Thymus (tissue), 14 donors: ENCODE measurements at places on chromosomes 6 and 20. TPM values are rescaled to one million over a fixed set of nuclear protein-coding genes. Genes with fewer than 3 reads are reported as not detected.

The LAMA4 gene
- total RNA-seq, result 15.2 TPM

The HMGCLL1 gene
- 0.42 TPM for total RNA-seq

GRCh38 chr20:48898210-48898609 is 23.3 kb upstream of the ARFGEF2 start:
- no peaks in the 10 kb centered on the region for H3K4me1 ChIP-seq
- H3K4me3 ChIP-seq, result no peak overlapping the region
- no peaks in the 10 kb centered on the region for H3K36me3 ChIP-seq
- no peaks in the 10 kb centered on the region for H3K27me3 ChIP-seq
- no peak for DNase-seq

DNA sequence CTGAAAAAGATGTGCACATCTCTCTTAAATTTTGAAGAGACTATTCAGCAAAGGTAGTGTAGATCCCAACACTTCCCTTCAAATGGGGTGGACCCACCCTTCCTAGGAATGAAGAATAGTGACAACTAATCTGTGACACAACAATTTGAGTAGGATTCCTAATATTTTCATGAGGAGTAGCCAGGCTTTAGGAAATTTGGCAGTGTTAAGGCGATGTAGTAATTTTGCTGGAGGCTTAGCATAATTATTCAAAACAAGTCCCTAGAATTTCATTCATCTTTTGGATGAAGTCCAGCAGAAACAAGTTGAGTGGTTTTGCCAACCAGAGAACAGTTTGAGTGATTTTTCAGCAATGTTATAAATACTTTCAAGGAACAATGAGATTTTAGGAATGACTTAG is 52.4 kb downstream of the ELOVL4 start:
- no peaks in the 10 kb centered on the region for H3K36me3 ChIP-seq
- DNase-seq, result no peak
- H3K4me1 ChIP-seq, result no peaks in the 10 kb centered on the region
- H3K27ac ChIP-seq, result no peak overlapping the region
- H3K4me3 ChIP-seq, result no peak overlapping the region

DNA sequence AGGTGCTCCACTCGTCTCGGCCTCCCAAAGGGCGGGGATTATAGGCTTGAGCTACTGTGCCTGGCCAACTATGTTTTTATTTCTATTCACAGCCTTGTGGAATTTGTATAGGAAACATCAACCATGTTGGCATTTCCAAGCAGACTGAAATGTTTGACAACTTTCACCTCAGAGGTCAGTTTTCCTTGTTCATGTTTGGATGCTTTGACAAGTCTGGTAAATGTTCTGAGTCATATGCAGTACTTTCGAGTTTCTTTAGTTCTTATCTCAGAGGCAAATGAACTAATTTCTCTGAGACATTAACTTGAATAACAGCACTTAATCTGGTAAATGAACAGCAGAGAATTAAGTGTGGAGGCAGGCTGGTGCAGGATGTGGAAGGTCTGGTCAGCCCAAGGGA is 373.4 kb upstream of the SYNCRIP start:
- H3K36me3 ChIP-seq, result no peaks in the 10 kb centered on the region
- no peaks in the 10 kb centered on the region for H3K4me1 ChIP-seq
- H3K4me3 ChIP-seq, result no peak overlapping the region
- no peak overlapping the region for H3K27ac ChIP-seq

- H3K4me3 ChIP-seq, result no peak overlapping the region
- H3K27me3 ChIP-seq, result no peaks in the 10 kb centered on the region
- no peak overlapping the region for H3K27ac ChIP-seq
Observed at GRCh38 chr6:135906542-135906941, 55.0 kb downstream of the PDE7B start.

- no peaks in the 10 kb centered on the region for H3K4me1 ChIP-seq
- no peak overlapping the region for H3K4me3 ChIP-seq
- no peak overlapping the region for H3K27ac ChIP-seq
- H3K36me3 ChIP-seq, result no peaks in the 10 kb centered on the region
- no peaks in the 10 kb centered on the region for H3K27me3 ChIP-seq
Observed at GRCh38 chr6:144123421-144123820, 26.9 kb upstream of the STX11 start.

The TTLL9 gene
- total RNA-seq, result 0.05 TPM

DNA sequence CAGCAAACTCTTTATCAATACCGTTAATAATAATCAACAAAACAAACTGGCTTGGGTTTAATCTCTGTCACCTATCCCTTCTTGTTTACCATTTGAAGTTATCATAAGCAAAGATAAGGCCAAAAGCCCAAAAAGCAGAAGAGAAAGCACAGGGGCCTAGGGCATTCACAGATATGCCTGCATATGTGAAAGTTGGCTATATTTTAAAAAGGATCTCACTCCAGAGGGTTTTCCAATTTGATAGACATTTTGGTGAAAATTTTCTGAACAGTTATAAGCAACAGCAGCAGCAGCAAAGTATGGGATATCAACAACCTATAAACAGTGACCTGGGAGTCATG is 101.1 kb downstream of the ATXN1 start:
- no peak overlapping the region for H3K27ac ChIP-seq
- DNase-seq, result no peak
- H3K4me3 ChIP-seq, result no peak overlapping the region

DNA sequence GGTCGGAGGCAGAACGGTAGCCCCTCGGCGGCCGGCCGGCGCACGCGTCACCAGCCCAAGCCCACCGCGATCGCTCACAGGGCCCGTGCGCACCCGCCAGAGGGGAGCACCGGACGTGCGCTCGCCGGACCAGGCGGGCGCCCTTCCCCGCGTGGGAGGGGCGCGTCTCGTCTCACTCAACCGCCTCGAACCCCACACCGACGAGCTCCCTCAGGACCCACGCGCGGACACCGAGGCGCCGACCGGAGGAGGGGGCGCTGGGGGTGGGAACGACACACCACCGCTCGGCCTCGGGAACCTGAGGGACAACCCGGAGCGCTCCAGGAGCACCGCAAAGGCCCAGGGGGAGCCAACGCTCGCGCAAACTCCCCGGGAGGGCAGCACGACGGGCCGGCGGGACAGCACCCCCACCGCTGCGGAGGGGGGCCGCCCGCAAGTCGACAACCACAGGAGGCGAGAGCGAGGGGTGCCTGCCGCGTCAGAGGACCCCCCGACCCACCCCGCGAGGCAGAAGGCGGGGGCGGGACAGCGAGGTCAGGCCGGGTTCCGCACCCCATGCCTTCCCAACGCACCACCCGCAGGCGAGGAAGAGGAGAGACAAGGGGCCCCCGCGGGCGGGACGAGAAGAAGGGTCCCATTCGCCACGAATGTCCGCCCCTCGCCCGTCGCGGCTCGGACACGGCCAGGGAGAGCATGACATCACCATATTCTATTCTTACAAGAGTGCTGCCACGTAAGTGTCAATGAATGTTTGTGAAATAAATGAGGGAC is 512.7 kb upstream of the ZNF337 start:
- H3K27ac ChIP-seq, result no peak overlapping the region
- no peaks in the 10 kb centered on the region for H3K4me1 ChIP-seq
- H3K27me3 ChIP-seq, result peaks cover 21% of the 10 kb centered on the region
- H3K4me3 ChIP-seq, result no peak overlapping the region
- no peaks in the 10 kb centered on the region for H3K36me3 ChIP-seq
- no peak for DNase-seq

- H3K27ac ChIP-seq, result no peak overlapping the region
- H3K4me3 ChIP-seq, result no peak overlapping the region
- no peak for DNase-seq
Observed at GRCh38 chr6:70180901-70181599, 121.8 kb downstream of the COL9A1 start.

GRCh38 chr6:165206798-165207197 is 102.6 kb downstream of the C6orf118 start:
- H3K27me3 ChIP-seq, result no peaks in the 10 kb centered on the region
- H3K4me3 ChIP-seq, result no peak overlapping the region
- H3K36me3 ChIP-seq, result no peaks in the 10 kb centered on the region
- H3K4me1 ChIP-seq, result no peaks in the 10 kb centered on the region

DNA sequence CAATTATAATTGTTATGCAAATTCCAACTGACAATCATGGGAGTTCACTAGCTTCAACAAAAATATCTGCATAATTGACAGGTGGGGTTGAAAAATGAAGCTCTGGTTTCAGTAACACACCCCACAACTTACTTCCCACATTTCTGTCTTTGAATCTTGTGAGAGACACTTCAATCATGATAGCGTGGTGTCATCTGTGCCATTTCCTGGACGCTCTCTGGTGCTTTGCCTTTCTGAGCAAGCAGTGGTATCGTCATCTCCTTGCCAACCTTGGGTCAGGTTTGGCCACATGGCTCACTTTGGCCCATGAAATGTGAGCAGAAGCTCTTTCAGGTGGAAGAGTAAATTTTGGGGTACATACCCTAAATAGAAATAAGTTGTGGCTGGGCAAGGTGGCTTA is 10.2 kb downstream of the BMP7 start:
- H3K36me3 ChIP-seq, result no peaks in the 10 kb centered on the region
- peaks cover under 1% of the 10 kb centered on the region for H3K4me1 ChIP-seq
- no peak for DNase-seq
- peaks cover 23% of the 10 kb centered on the region for H3K27me3 ChIP-seq
- H3K27ac ChIP-seq, result no peak overlapping the region
- H3K4me3 ChIP-seq, result no peak overlapping the region

GRCh38 chr6:45591306-45591705 is 213.6 kb upstream of the SUPT3H start:
- peaks cover 13% of the 10 kb centered on the region for H3K4me1 ChIP-seq
- no peak for DNase-seq
- H3K27me3 ChIP-seq, result no peaks in the 10 kb centered on the region
- H3K4me3 ChIP-seq, result no peak overlapping the region

The TNNC2 gene
- 2.4 TPM for total RNA-seq

- no peak for DNase-seq
- no peak overlapping the region for H3K4me3 ChIP-seq
- H3K4me1 ChIP-seq, result no peaks in the 10 kb centered on the region
- no peaks in the 10 kb centered on the region for H3K36me3 ChIP-seq
Observed at GRCh38 chr6:56864171-56864616, 90.7 kb upstream of the BEND6 start.

DNA sequence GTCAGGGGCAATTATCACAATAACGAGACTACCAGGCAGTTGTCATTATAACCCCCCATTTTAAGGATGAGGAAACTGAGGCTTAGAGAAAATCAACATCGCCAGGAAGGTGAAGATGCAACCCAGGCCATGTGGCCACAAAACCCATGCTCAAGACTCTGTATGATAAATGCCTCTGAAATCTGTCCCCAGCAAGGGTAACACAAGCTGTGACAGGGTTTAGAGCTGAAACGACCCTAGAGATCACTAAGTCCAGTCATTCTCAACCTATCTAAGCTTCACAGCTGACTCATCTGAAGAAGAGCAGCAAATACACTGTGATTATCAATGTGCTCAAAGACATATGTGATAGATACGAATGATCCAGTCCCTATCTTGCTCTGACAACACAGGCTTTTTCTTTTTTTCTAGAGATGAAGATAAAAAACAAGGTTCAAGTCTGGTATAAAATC is 47.0 kb downstream of the ARHGAP18 start:
- H3K4me3 ChIP-seq, result no peak overlapping the region
- peaks cover 22% of the 10 kb centered on the region for H3K4me1 ChIP-seq
- DNase-seq, result no peak

The ENTPD6 gene
- 29.2 TPM for total RNA-seq

The EYS gene
- total RNA-seq, result 0.28 TPM

GRCh38 chr6:148293181-148293995 is 49.2 kb upstream of the SASH1 start:
- H3K36me3 ChIP-seq, result no peaks in the 10 kb centered on the region
- DNase-seq, result no peak
- H3K4me1 ChIP-seq, result no peaks in the 10 kb centered on the region
- H3K27me3 ChIP-seq, result no peaks in the 10 kb centered on the region
- H3K4me3 ChIP-seq, result no peak overlapping the region

The RFX6 gene
- not detected for total RNA-seq
